Natural killer cell treated with Interleukin-12 subunit alpha and Interleukin-12 subunit beta and Interleukin-15 and Interleukin-18, amount 100 ng/mL, for 72 hours (primary cell): ENCODE measurements at places on chromosomes 6 and 20. TPM values are rescaled to one million over a fixed set of nuclear protein-coding genes. Genes with fewer than 3 reads are reported as not detected.

Gene MOG
- total RNA-seq, result not detected

- H3K27me3 ChIP-seq, result peaks cover 48% of the 10 kb centered on the region
- H3K27ac ChIP-seq, result no peak overlapping the region
- H3K4me3 ChIP-seq, result no peak overlapping the region
- H3K36me3 ChIP-seq, result no peaks in the 10 kb centered on the region
- no peaks in the 10 kb centered on the region for H3K4me1 ChIP-seq
Observed at GRCh38 chr6:29097803-29098202, 1.5 kb upstream of the OR2J1 start.

Gene MRAP2
- total RNA-seq, result not detected

Gene BPIFB4
- total RNA-seq, result not detected

DNA sequence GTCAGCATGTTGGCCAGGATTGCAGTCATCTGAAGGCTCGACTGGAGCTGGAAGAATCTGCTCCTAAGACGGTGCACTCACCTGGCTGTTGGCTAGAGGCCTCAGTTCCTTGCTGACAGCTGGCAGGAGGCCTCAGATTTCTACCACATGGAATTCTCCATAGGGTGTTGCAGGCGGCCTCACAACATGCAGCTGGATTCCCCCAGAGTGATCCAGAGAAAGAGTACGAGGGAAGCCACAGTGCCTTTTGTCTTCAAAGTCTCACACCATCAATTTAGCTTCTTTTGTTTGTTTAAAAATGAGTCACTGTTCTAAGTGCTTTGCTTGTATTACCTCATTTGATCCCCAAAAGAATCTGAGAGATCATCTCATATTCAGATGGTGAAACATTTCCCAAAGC is 65.5 kb upstream of the FYN start:
- no peak for DNase-seq
- peaks cover 2% of the 10 kb centered on the region for H3K27me3 ChIP-seq
- H3K4me1 ChIP-seq, result peaks cover 12% of the 10 kb centered on the region
- no peak overlapping the region for H3K27ac ChIP-seq
- peaks cover 5% of the 10 kb centered on the region for H3K36me3 ChIP-seq

GRCh38 chr6:79734374-79734773 is 103.2 kb downstream of the SH3BGRL2 start:
- no peaks in the 10 kb centered on the region for H3K36me3 ChIP-seq
- no peaks in the 10 kb centered on the region for H3K4me1 ChIP-seq
- DNase-seq, result no peak

- peak overlapping the region; percentile 75 for H3K27ac ChIP-seq
- DNase-seq, result peak; percentile 77
- peaks cover 52% of the 10 kb centered on the region for H3K4me1 ChIP-seq
- H3K4me3 ChIP-seq, result peak overlapping the region; percentile 69
- H3K27me3 ChIP-seq, result no peaks in the 10 kb centered on the region
Observed at GRCh38 chr6:130132286-130132701, 90.5 kb downstream of the SAMD3 start.

DNA sequence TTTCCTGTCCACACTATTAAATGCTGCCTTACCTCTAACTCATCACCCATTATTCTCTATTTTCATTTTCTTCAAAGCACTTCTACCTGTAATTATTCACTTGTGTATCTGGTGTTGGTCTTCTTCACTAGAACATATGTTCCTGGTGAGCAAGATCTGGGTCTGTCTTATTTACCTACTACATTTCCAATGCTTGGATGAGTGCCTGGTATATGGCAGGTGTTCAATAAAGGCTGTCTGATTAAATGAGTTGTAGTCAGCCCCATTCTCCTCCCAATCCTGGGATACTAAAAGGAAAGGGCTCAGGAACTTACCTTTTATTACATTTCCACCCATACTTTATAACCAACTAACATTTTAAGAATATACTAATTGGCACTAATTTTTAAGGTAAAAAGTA is 61.0 kb downstream of the CEP162 start:
- H3K4me1 ChIP-seq, result no peaks in the 10 kb centered on the region
- no peak for DNase-seq
- peaks cover 13% of the 10 kb centered on the region for H3K36me3 ChIP-seq
- no peaks in the 10 kb centered on the region for H3K27me3 ChIP-seq
- no peak overlapping the region for H3K4me3 ChIP-seq
- no peak overlapping the region for H3K27ac ChIP-seq

- no peaks in the 10 kb centered on the region for H3K36me3 ChIP-seq
- no peaks in the 10 kb centered on the region for H3K4me1 ChIP-seq
- H3K4me3 ChIP-seq, result no peak overlapping the region
Observed at GRCh38 chr20:17911927-17912326, 56.7 kb downstream of the SNX5 start.

- peak; percentile 62 for DNase-seq
- no peaks in the 10 kb centered on the region for H3K36me3 ChIP-seq
- peak overlapping the region; percentile 88 for H3K27ac ChIP-seq
- H3K4me1 ChIP-seq, result peaks cover 21% of the 10 kb centered on the region
- H3K4me3 ChIP-seq, result peak overlapping the region; percentile 93
Observed at GRCh38 chr6:96923871-96924493, 546 bp upstream of the KLHL32 start.

Gene CAGE1
- total RNA-seq, result 0.42 TPM

- H3K36me3 ChIP-seq, result no peaks in the 10 kb centered on the region
- no peak overlapping the region for H3K4me3 ChIP-seq
- H3K27ac ChIP-seq, result no peak overlapping the region
- no peaks in the 10 kb centered on the region for H3K4me1 ChIP-seq
- no peak for DNase-seq
- H3K27me3 ChIP-seq, result no peaks in the 10 kb centered on the region
Observed at GRCh38 chr6:20242397-20242796, 30.1 kb upstream of the MBOAT1 start.

DNA sequence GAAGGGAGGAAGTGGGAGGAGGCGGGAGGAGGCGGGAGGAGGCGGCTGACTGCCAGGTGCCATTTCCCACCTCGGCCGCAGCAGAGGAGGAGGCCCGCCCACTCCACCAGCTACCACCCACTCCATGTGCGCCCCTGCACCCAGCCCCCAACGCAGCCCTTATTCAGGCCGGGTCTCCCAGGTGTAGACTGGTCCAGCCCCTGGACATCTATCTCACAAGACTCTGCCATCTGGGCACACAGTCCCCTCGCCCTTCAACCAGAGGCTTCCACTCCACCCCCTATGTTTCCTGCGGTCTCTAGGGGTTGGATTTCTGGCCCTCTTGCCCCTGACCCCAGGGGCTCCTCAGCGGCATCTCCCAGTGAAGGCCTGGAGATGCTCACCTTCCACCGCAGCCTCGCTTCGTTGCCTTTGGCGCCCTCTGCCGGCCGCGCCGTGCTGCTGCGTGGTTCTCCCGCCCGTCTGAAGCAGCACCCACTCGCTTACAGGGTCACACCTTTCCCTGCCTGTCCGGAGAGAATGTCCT is 32.6 kb upstream of the FAM83D start:
- H3K27ac ChIP-seq, result peak overlapping the region; percentile 74
- peak overlapping the region; percentile 74 for H3K4me3 ChIP-seq
- H3K4me1 ChIP-seq, result peaks cover 52% of the 10 kb centered on the region
- peaks cover 13% of the 10 kb centered on the region for H3K36me3 ChIP-seq

Gene PRKN
- total RNA-seq, result not detected

Gene C6orf15
- not detected for total RNA-seq

DNA sequence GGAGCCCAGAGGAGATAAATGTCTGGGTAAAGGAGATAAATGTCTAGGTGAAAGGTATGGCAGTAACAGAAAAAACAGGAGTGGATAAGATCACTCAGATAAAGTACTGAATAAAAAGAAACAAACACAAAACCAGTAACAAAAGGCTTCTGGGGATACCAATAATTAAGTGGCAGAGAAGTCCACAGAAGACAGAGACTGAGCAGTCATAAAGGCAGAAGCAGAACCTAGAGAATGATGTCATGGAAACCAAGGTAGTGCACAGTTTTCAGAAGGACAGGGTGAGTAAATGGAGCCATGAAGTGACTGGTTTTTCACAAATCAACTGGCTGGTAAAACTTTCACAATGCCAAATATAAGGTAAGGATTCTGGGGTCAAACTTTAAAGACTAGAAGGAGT is 80.9 kb upstream of the PLN start:
- H3K4me3 ChIP-seq, result no peak overlapping the region
- no peak for DNase-seq
- H3K27ac ChIP-seq, result no peak overlapping the region
- H3K36me3 ChIP-seq, result peaks cover 24% of the 10 kb centered on the region
- no peaks in the 10 kb centered on the region for H3K27me3 ChIP-seq
- peaks cover 3% of the 10 kb centered on the region for H3K4me1 ChIP-seq

DNA sequence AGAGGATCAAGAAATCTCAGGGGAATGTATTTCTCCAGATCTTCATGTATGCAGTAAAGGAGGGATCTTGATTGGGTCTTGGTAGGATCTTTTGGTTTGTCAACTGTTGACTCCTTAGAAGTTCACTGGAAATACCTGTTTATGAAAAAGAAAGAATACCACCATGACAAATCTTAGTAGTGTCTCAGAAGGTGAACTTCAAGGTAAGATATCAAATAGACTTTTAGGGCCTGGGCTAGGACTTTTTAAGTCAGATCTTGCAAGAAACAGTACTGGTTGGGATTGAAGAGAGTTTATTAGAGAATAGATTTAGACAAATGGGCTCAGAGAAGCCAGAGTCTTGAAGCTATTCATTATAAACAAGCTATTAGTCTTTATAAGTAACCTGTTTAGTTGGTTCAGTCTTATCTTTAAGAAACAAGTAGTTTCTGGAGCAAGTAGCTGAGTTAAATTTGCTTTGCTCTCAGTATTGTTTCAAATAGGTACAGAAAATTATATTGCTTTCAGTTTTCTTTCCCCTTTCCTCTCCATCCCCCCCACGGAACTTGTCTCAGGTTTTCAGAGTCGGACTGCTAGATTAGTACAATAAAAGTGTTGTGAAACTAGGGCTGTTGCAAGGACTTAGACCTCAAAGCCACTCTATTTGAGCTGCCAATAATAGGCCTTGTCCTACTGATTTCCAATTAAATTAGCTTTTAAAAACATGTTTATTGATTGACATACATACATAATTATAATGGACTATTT is 529.1 kb upstream of the CITED2 start:
- DNase-seq, result peak; percentile 62
- H3K4me3 ChIP-seq, result no peak overlapping the region
- peak overlapping the region; percentile 1 for H3K27ac ChIP-seq
- no peaks in the 10 kb centered on the region for H3K4me1 ChIP-seq
- H3K27me3 ChIP-seq, result peaks cover 2% of the 10 kb centered on the region

DNA sequence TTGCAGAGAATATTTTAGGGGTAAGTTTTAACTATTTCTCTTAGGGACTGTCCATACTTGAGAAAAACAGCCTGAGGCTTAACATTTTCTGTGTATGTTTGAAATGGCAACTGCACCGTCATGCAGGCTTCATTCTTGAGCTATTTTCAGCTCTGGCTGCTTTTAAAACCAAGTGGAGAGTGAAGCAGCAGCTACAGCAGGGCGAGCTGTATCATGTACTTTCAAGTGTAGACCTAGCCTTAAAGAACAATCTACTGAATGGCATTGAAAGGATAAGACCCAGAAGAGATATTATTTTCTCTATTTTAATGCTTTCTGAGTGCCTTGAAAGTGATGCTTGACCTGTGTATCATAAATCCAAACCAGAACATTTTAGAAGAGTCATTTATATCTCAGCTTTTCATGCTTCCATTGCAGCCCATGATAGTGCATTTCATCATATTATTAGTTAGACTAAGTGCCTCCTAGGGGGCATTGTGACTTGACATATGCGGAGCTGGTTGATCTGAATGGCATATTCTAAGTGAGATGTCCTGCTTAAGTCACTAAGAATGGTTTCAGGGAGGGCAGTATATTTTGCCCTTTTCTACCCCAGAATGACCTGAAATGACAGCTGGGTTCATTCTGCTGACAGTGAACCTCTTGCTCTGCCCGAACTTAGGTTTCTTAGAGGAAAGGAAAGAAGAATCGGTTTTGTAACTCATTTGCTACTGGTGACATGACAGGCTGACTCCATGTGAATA is 85.3 kb downstream of the NKAIN2 start:
- H3K4me1 ChIP-seq, result no peaks in the 10 kb centered on the region
- H3K4me3 ChIP-seq, result no peak overlapping the region
- H3K36me3 ChIP-seq, result no peaks in the 10 kb centered on the region

DNA sequence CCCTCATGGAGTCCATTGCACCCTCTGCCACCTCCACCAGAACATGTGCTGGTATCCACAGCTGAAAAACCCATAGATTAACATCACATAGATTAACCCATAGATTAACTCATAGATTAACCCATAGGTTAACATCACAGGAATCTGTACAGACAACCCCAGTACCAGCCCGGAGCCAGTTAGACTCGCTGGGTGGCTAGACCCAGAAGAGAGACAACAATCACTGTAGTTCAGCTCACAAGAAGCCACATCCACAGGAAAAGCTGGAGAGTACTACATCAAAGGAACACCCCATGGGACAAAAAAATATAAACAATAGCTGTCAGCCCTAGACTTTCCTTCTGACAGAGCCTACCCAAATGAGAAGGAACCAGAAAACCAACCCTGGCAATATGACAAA is 25.1 kb downstream of the SERPINB9 start:
- no peaks in the 10 kb centered on the region for H3K27me3 ChIP-seq
- no peak overlapping the region for H3K4me3 ChIP-seq
- H3K4me1 ChIP-seq, result peaks cover 51% of the 10 kb centered on the region
- DNase-seq, result no peak
- peak overlapping the region; percentile 81 for H3K27ac ChIP-seq

Gene BPIFB6
- not detected for total RNA-seq

- H3K4me1 ChIP-seq, result no peaks in the 10 kb centered on the region
- H3K27ac ChIP-seq, result no peak overlapping the region
- no peak overlapping the region for H3K4me3 ChIP-seq
- H3K36me3 ChIP-seq, result no peaks in the 10 kb centered on the region
Observed at GRCh38 chr6:82022614-82023129, 224.9 kb downstream of the IBTK start.

Gene PGC
- total RNA-seq, result not detected

- no peaks in the 10 kb centered on the region for H3K4me1 ChIP-seq
- no peak for DNase-seq
- H3K27ac ChIP-seq, result no peak overlapping the region
- H3K27me3 ChIP-seq, result no peaks in the 10 kb centered on the region
Observed at GRCh38 chr6:92719773-92720172, 699.6 kb downstream of the EPHA7 start.

DNA sequence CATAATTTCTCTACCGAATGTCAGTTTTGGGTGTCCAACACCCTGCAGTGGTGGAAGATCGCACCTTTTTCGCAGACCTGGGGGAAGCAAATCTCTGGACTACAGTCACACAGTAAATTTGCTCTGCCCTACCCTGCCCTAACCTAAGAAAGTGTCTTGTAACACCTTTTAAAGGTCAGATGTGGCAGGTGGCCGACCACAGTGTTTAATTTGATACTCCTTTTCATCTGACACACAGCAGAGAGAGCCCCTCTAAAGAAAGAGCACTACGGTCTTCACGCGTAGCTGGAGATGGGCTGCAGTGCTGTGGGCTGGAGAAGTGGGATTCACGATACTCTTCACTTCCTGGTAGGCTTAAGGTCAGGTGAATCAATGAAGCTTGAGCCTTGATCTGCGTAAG is 109.9 kb downstream of the TMEM242 start:
- no peak overlapping the region for H3K4me3 ChIP-seq
- H3K36me3 ChIP-seq, result no peaks in the 10 kb centered on the region
- DNase-seq, result peak; percentile 16
- H3K27me3 ChIP-seq, result no peaks in the 10 kb centered on the region
- no peaks in the 10 kb centered on the region for H3K4me1 ChIP-seq

GRCh38 chr6:56435326-56435725 is 187.9 kb upstream of the COL21A1 start:
- no peak for DNase-seq
- no peak overlapping the region for H3K27ac ChIP-seq

Gene RAB23
- 2.7 TPM for total RNA-seq
